ENCODE measurements at places on chromosomes 4 and X. TPM values are rescaled to one million over a fixed set of nuclear protein-coding genes. Genes with fewer than 3 reads are reported as not detected.

ARMCX2 gene
- 3.3 TPM for total RNA-seq

GRCh38 chr4:70360460-70360859 is at the start of gene SMR3A:
Gene SMR3A (plus strand): TSS chr4:70360760. CDS start chr4:70362116, 1,356 bp downstream.
- DNase-seq: no peak

DNA sequence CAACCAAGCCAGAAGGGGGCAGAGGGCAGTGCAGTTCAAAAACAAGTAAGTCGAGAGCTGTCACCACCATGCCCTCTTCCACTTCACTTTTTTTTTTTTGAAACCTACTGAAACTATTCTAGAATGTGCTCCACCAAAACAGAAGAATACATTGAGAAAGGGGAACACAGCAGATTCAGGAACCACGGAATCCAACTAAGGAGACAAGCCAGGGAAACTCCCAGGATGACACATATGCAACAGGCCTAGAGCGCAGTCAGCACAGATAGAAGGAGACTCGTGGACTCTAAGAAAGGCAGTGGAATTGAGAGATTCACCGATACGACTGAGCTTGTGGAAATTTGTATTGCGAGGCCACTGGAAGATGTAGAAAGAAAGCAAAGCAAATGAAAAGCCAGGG is 66.1 kb downstream of the PHKA2 start:
- no peak for DNase-seq

UGT2A1 gene
- total RNA-seq: not detected

CCDC110 gene
- 1.00 TPM for total RNA-seq

CUL4B gene
- total RNA-seq: 14.6 TPM

DNA sequence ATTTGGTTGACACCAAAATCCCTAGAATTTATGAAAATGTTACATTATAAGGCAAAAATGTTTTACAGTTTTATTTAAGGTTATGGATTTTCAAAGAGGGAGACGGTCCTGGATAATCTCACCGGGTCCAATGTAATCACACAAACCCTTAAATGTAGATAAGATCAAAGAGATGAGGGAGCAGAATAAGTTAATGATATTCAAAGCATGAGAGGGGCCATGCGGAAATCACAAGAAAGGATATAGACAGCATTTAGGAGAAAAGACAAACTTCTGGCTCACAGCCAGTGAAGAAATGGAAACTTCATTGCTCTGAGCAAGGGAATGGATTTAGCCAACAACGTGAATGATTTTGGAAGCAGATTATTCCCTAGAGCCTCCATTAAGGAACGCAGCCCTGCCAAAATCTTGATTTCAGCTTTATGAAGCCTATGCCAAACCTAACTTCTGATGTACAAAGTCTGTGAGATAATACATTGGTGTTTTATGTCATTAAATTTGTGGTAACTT is 684.4 kb upstream of the GNPDA2 start:
- DNase-seq: no peak

GRCh38 chr4:46196086-46196485 is 72.2 kb upstream of the GABRG1 start:
- no peak for DNase-seq

CHIC2 gene
- 11.9 TPM for total RNA-seq

All from gastrocnemius medialis (tissue), 4 donors.